ENCODE measurements at places on chromosomes 12 and 14.

DNA sequence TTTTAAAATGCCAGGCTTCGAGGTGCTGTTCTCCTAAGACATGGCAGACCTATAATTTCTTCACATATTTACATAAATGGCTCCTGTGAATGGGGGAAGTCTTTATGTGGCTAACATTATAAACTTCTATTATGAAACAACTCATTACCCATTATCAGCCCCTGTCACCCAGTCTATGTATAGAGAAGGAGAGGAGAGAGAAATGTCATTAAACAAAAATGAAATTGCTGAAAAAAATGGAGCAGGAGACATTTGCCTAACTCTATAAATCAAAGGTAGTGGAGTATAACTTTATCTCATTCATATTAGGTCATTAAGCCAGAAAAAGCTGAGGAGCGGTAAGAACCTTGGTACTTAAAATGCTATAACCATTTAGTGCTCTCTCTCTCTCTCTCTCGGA, 71.9 kb upstream of the KRR1 start:
- no peak for DNase-seq

DNA sequence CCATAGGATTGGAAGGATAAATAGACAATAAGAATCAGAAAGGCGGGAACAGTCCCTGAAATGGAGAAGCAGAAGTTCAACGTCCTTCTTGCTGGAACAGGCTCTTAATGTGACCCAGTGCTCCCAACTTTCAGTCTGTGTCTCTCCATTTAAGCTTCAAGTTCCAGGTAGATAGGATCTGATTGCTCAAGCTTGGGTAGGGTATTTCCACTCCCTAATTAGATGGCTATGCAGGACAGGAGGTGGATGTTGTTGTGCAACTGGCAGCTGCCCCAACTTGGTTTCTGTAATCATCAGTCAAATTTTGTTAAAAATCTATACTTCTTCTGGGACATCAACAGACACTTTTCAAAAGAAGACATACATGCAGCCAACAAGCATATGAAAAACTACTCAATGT, 266.2 kb downstream of the C12orf75 start:
- no peak for DNase-seq

- DNase-seq: no peak
Measured at GRCh38 chr12:88706286-88706685, 126.0 kb upstream of the KITLG start.

- no peak for DNase-seq
Measured at GRCh38 chr12:19482036-19482435, 42.7 kb downstream of the AEBP2 start.

- no peak for DNase-seq
Measured at GRCh38 chr14:69424149-69424923, 25.8 kb downstream of the SLC39A9 start.

- DNase-seq: no peak
Measured at GRCh38 chr12:9880532-9881078, 684 bp upstream of the KLRF2 start.

GRCh38 chr12:21831791-21832344, 57.4 kb upstream of the KCNJ8 start:
- no peak for DNase-seq

DNA sequence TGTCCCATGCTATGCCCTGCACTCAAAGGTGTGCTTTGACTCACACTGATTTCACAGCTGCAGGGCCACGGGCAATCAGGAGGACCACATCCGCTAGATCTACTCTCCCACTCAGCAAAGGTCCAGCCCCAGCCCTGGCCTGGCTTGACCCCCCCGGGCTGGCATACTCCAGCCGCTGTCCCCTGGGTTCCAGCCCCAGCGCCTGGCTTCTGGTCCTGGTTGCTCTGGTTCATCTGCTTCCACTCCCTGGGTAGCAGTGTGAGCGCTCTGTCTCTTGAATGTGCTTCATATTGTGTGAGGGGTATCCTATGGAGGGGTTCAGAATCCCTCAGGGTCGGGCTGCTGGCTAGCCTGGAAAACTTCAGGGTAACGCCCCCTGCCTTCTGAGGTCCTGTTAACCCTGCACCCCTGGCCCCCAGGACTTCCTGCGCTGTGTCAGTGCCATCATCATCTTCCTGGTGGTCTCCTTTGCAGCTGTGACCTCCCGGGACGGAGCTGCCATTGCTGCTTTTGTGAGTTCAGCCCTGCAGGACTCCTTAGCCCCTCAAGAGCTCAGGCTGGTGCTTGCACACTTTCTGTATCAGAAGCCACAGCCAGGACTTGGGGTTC, 1.9 kb downstream of the CMTM5 start:
- DNase-seq: no peak

- no peak for DNase-seq
Measured at GRCh38 chr14:96091941-96092411, 52.8 kb downstream of the C14orf132 start.

GRCh38 chr12:109994401-109995175, 1.6 kb downstream of the GIT2 start:
- DNase-seq: no peak

Measured in HuH-7.5 (cell line).